ENCODE measurements at places on chromosomes 7 and 10.

GRCh38 chr7:158409816-158410330 lies 177.8 kb downstream of the PTPRN2 start:
- no peaks in the 10 kb centered on the region for H3K4me1 ChIP-seq
- no peaks in the 10 kb centered on the region for H3K36me3 ChIP-seq
- no peak overlapping the region for H3K27ac ChIP-seq
- no peak for DNase-seq
- no peak overlapping the region for H3K4me3 ChIP-seq

DNA sequence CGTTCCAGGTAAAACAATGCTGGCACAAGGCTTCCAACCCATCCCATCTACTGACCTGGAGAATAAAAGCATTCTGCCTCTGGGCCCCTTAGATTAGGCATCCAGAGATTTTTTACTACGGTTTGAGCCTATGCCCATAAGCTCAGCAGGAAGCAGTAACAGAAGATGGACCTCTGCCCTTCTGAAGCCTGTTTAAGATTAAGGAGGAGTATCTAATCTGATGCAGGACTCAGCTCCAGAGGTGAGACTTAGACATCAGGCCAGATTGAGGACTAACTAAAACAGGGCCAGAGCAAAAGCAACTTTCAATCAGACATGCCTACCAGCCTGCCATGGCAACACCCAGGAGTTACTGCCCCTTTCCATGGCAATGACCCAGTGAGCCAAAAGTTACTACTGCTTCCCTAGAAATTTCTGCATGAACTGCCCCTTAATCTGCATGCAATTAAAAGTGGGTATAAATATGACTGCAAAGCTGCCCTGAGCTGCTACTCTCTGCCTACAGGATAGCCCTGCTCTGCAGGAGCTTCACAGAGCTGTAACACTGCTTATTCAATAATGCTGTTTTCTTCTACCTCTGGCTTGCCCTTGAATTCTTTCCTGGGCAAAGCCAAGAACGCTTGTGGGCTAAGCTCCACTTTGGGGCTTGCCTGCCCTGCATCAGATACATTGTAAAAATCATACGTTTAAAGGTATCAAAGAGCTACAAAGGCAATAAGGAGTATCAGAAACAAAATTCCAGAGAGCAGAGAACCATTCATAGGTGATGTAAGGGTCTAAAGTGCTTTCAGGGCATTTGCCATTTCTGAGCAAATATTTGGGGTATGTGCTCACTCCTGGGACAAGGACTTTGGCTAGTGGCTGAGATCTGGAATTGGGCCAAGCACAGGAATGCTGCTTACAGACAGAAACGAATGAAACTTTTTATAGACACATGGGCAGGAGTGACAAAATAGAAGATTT lies 25.0 kb upstream of the CNNM1 start:
- H3K4me1 ChIP-seq, result no peaks in the 10 kb centered on the region
- peak; percentile 23 for DNase-seq
- H3K4me3 ChIP-seq, result no peak overlapping the region
- peaks cover 3% of the 10 kb centered on the region for H3K27me3 ChIP-seq
- no peak overlapping the region for H3K27ac ChIP-seq
- H3K36me3 ChIP-seq, result no peaks in the 10 kb centered on the region

DNA sequence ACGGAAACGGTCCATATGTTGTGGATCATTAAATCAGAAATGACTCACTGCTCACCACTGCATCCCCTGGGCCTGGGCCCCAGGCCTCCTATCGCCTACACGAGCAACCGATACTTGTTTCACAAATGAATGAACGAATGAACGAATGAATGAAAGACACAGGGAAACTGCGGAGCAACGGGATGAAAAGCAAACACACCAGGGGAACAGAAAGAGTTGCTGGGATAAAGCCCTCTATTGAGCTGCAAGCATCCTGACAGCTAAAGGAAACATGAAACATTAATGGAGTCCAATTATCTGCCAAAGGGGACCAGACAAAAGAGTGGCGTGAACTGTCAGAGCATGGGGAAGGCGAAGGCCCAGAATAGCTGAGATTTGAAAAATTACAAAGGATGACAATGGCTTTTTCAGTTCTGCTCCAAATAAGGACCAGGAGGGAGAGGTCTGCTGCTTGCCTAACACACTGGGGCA lies 92.1 kb downstream of the GRB10 start:
- no peak overlapping the region for H3K27ac ChIP-seq
- H3K4me3 ChIP-seq, result no peak overlapping the region
- H3K4me1 ChIP-seq, result no peaks in the 10 kb centered on the region
- DNase-seq, result no peak
- H3K36me3 ChIP-seq, result no peaks in the 10 kb centered on the region
- H3K27me3 ChIP-seq, result no peaks in the 10 kb centered on the region

GRCh38 chr7:149686011-149686410 lies 87.4 kb downstream of the ZNF467 start:
- H3K4me1 ChIP-seq, result no peaks in the 10 kb centered on the region
- H3K36me3 ChIP-seq, result no peaks in the 10 kb centered on the region
- DNase-seq, result peak; percentile 73
- H3K27ac ChIP-seq, result no peak overlapping the region
- H3K27me3 ChIP-seq, result peaks cover 8% of the 10 kb centered on the region
- H3K4me3 ChIP-seq, result no peak overlapping the region

- H3K27ac ChIP-seq, result peak overlapping the region; percentile 91
- peak; percentile 80 for DNase-seq
- peaks cover 34% of the 10 kb centered on the region for H3K4me1 ChIP-seq
Measured at GRCh38 chr10:101354328-101355071, 535 bp downstream of the BTRC start.

- H3K27ac ChIP-seq, result no peak overlapping the region
- no peaks in the 10 kb centered on the region for H3K4me1 ChIP-seq
- DNase-seq, result no peak
- no peak overlapping the region for H3K4me3 ChIP-seq
- no peaks in the 10 kb centered on the region for H3K36me3 ChIP-seq
Measured at GRCh38 chr7:34163956-34164355, 258.6 kb downstream of the BMPER start.

DNA sequence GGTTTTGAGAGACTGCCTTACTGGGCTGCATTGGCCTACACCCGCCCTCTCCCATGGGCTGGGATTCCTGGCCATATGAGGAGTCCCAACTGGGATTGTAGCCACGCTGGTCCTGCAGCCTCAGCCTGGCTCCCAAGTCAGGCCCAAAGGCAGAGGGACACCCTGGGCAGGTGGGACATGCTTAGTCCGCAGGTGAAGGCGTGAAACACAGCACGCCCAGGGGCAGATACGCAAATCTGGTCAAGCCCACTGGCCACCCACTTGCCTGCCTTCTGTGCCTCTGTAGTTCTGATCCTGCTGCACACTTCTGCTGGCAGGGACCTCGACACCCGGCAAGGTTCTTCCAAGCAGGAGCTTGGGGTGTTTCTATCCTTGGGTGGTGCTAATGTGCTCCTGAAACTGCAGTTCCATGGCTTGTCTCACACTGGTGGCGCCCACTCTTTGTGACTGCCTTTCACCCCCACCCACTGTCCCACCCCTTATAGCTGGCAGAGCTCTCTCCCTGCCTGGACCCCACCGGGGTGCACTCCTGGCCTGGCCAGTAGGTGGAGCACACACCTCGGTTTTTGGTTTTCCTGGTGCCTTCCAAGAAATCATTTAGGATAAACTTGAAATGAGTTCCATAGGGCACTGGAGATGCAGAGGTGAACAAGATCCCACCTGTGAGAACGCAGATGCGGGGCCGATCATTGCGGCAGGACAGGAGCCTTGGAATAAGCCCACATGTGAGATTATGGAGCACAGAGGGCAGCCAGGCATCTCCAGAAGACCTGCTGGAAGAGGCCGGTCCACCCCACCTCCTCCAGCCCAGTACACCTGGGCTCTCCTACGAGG lies 47.9 kb downstream of the MKI67 start:
- no peaks in the 10 kb centered on the region for H3K27me3 ChIP-seq
- H3K36me3 ChIP-seq, result no peaks in the 10 kb centered on the region
- no peaks in the 10 kb centered on the region for H3K4me1 ChIP-seq
- H3K27ac ChIP-seq, result no peak overlapping the region

DNA sequence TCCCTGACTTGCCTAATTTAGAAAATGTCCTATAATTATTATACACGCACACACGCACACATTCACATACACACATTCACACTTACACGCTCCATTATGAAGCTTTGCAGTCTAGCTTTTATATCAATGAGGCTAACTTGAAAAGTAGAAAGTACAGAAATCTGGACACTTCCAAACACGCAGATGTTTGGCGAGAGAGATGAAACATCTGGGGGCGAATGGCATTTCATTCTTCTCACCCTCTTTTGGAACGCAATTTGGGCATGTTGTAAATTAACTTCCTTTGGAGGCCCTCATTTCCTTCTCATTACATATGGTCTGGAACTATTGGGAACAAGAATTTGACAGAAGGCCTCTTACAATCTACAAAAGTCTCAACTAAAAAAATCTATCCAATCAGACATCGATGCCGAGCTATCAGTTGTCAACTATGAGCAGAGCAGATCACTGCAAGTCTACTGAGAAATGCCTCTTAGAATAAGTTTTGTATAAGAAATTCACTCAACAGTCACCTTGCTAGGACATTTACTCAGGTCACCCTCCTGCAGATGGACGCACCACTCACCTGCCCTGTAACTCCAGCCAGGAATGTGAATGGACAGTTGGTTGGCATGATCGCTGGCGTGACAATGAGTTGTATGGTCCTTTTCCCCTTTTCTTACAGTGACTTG lies 115.2 kb upstream of the ADAM12 start:
- no peak for DNase-seq
- peaks cover 3% of the 10 kb centered on the region for H3K27me3 ChIP-seq
- no peaks in the 10 kb centered on the region for H3K4me1 ChIP-seq
- H3K4me3 ChIP-seq, result no peak overlapping the region
- H3K36me3 ChIP-seq, result no peaks in the 10 kb centered on the region

DNA sequence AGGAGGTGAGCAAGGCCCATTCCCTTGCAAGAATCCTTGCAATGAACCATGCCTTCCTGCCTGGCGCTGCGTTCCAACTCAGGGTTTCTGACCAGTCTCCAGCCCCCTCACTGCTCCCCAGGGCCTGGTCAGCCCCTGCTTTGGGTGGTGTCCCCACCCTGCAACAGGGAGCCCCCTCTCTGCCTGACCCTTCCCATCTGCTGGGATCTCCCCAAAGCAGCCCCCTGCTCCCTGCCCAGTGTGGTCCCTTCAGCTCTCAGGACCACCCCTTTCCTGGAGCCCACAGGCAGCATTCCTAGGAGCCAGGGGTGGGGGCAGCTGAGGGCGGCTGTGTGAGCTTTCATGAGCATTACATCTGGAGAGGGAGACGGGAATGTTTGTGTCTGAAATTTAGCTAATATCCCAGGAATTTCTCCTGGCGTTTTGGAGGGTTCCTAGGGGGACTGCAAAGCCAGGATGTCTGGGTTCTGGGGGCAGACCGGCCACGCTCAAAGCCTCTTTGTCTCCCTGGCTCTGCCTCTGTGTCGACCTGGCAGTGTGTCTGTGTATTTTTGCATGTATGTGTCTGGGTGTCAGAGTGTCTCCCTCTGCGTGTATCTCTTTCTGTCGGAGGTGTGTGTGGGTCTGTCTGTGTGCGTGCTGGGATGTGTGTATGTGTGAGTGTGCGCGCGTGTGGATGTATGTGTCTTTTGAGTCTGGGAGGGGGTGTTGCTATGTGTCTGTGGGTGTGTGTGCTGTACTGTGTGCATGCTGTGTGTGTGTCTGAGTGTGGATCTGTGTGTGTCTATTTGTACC lies 300.5 kb upstream of the ZMIZ1 start:
- no peaks in the 10 kb centered on the region for H3K27me3 ChIP-seq
- H3K4me3 ChIP-seq, result no peak overlapping the region
- no peak for DNase-seq
- H3K27ac ChIP-seq, result no peak overlapping the region

DNA sequence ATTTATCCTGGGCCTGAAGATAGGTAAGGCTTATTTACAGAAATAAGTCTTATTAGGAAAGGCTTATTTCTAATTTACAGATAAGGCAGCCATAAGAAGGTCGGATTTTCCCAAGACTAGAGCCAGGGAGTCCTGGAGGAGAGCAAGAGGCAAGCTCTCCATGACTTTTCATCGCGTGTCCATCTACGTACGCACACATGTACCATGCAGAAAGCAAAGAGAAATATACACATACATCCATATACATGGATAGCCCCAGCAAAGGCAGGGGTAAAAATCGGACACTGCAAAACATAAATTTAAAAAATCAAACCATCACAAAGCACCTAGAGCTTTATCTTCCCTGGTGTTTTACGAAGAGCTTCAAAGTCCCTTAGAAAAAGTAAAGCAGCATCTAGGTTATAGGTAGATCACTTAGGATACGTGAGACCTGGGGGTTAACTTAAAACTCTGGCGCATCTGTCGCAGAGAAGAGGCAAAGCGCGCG lies 25.8 kb upstream of the ZRANB1 start:
- DNase-seq, result no peak
- H3K36me3 ChIP-seq, result no peaks in the 10 kb centered on the region
- no peaks in the 10 kb centered on the region for H3K27me3 ChIP-seq
- H3K4me1 ChIP-seq, result peaks cover 56% of the 10 kb centered on the region
- H3K27ac ChIP-seq, result peak overlapping the region; percentile 45
- no peak overlapping the region for H3K4me3 ChIP-seq
